CD4-positive, alpha-beta T cell treated with Interleukin-15 for 1 hour (primary cell): ENCODE measurements at places on chromosomes 12 and 14.

DNA sequence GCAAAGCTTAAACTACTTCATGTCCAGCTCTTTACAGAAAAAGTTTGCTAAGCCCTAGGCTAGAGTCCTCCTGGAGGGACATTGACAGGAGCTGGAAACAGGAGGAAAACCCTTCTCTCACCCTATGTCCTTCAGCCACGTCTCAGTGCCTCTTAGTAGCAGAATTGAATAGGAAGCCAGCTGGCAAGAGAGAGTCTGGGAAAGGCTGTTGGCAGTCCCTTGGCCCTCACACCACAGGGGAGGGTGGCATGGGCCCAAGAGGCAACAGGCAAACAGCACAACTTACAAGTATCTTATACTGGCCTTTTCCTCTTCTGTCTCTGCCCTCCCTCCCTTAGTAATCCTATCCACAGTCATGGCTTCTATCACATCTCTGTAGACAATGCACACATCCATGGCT lies 27.7 kb upstream of the DHRS2 start:
- no peak for DNase-seq

GRCh38 chr12:119447618-119448017 lies 113.1 kb downstream of the CCDC60 start:
- no peak for DNase-seq

- no peak for DNase-seq
These were observed 22.6 kb downstream of the ZFYVE21 start for GRCh38 chr14:103738166-103738565.

DNA sequence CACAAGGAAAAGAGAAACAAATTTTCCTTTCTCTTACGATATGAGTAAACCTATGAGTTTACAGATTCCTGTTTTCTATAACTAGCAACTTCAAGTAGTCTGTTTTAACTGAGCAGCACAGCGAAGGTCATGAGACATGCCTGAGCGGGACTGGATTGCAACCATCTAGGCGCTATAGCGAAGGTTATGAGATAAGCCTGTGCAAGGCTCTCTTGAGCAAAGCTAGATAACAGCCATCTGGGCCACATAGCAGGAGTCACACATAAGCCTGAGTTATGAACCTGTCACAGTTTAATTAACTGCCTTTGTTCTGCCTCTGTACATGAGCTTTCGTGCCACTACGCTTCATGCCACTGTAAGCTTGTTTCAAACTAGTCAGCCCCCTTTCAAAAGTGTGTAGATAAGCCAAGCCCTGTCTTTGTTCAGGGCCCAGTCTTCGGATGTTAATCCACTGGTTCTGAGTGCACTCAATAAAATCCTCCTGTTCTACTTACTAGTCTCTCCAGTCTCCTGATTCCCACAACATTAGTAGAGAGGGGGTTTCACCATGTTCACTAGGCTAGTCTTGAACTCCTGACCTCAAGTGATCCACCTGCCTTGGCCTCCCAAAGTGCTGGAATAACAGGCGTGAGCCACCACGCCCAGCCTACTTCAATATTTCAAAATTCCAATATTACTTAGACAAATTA lies 47.1 kb downstream of the SEC23A start:
- DNase-seq = no peak

DNA sequence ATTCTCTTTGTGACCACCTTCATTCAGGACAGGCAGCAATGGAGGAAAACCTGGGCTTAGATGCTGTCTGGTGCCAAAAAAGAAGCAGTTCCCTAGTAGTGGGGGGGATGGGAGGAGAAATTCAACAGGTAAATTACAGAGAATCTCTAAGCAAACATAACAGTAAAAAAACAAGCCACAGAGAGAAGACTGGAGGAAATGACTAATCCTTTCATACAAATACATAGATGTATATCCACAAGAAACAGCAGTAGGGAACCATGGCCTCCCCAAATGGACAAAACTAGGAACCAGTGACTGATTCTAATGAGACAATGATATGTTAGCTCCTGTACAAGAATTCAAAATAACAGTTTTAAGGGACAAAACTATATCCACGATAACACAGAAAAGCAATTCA lies 513.0 kb downstream of the NAV3 start:
- no peak for DNase-seq

DNA sequence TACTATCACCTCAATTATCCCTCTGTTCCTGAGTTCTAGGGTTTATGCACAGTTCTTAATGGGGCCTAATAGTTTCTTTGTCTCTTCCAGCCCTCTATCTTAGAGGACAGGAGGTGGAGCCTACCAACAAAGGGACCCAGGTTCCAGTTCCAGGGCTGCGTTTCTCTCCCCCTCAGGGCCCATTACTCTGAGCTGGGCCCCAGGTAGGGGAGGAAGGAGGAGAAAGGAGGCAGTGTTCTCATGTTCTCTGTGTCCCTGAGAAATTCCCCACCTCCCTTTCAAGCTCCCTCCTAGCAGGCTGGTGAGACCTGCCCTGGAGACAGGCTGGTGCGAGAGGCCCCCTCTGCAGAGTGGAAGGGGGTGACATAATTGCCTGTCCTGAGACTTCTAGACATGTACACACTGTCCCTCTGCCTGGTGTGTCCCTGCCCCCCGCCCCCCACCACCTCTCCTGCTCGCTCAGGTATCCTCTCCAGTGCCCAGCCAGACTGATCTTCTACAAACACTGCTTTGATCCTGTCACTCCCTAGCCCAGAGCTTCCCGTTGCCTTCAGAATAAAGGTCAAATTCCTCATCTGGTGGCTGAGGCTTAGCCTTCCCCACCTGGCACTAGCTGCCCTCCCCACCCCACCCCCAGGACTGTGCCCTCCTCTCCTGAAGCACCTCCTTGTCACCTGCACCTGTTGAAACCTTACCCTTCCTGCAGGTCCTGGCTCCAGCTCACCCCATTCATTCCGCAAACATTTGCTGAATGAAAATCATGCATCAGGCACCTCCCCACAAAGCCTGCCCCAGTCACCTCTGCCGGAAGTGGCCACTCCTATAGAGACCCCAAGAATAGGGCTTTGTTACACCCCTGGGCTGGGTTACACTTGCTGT lies 21.1 kb upstream of the KRT8 start:
- no peak for DNase-seq
